Activated T-cell treated with anti-CD3 and anti-CD28 coated beads, Interleukin-2, amount 50 U/mL, for 72 hours (primary cell): ENCODE measurements at places on chromosomes 12 and 14.

DNA sequence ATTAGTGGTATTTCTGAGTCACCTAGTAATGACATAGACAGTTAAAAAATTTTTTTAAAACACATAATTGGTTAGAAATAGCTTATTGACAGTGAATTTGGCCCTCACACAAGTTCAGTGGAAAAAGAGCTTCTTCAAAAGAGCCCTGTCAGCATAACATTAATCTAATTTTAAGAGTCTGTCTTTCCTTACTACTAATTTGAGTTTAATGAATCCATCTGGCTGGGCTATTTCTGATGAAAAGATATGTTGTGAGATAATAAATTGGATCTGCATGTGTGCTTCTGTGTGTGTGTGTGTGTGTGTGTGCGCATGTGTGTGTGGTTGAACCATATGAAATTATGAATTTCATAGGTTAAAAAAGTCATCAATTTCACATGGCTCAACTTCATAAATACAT is 1045.2 kb downstream of the FLRT2 start:
- no peak for DNase-seq

- no peak for DNase-seq
These were observed 15.2 kb downstream of the HHIPL1 start for GRCh38 chr14:99660006-99660566.

- no peak for DNase-seq
These were observed 38.7 kb upstream of the TRAF3 start for GRCh38 chr14:102738373-102739189.

GRCh38 chr14:89720076-89720687 is 234.3 kb downstream of the EFCAB11 start:
- DNase-seq, result no peak

DNA sequence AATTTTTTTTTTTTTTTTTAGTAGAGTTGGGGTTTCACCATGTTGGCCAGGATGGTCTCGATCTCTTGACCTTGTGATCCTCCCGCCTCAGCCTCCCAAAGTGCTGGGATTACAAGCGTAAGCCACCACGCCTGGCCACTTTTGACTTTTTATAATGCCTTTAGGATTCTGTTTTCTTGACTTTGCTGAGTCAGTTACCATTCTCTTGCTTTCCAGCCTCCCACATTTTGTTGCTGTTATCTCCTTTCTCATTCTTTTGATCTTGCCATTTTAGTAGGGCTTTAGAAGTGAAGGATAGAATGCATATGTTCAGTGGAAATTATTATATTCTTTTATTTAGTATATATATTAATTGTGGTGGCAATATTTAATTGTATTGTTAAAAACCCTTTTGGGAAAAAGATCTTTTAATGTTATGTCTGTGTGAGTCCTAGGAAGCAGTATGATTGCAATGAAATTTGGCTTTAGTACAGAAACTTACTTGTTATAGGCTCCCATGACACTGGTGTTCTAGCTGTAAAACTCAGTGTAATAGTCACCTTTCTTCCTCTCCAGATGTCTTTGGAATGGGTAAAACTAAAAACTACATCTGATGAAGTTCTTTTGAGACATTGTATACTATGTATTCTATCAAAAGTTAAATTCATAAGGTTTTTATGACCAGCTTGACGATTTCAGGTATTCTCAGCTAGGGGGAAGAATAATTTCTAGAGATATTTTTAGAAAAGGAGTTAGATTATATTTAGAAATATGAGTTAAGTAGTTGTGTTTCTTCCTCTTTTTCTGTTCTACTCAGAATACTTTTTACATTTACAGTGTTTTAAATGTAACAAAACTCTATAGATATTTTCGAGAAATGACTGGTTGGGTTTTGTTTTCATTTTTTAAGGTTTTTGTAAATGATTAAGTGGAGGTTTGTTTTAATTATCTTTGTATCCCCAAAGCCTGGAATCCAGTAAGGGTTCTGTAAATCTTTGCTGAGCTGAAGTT is 74.7 kb downstream of the APAF1 start:
- no peak for DNase-seq

DNA sequence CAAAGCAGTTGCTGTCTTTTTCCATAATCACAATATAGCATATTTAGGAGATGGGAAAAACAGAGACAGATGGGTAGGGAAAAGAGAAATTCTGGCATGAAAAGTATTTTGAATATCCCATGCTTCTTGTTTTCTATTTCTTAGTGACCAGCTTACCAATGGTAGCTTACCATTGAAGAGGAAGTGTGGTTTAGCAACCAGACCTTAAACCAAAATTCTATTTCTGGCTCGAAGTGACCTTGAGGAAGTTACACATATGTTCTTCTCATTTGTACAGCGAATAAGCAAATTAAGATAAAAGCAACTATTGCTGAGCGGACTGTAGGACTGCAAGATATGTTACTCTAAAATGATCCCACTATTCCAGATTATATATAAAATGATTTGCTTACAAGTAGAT is 82.9 kb downstream of the FGD4 start:
- DNase-seq, result no peak

DNA sequence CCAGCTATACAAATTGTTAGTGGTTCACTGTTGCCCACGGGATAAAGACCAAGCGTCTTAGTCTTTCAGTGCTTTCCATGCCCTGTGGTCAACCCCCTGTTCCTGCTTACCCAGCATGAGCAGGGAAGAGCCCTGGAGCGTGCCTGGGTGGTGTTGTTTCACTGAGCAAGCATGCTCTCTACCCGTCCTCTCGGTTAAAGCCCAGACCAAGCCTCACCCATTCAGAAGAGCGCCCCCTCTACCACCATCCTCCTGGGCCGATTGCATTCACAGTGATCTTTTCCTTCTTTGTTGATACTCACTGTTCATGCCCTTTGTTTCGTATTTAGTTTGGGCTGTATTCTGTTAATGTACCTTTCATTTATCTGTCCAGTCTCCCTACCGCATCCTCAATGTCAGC is 25.1 kb downstream of the DYRK4 start:
- no peak for DNase-seq

DNA sequence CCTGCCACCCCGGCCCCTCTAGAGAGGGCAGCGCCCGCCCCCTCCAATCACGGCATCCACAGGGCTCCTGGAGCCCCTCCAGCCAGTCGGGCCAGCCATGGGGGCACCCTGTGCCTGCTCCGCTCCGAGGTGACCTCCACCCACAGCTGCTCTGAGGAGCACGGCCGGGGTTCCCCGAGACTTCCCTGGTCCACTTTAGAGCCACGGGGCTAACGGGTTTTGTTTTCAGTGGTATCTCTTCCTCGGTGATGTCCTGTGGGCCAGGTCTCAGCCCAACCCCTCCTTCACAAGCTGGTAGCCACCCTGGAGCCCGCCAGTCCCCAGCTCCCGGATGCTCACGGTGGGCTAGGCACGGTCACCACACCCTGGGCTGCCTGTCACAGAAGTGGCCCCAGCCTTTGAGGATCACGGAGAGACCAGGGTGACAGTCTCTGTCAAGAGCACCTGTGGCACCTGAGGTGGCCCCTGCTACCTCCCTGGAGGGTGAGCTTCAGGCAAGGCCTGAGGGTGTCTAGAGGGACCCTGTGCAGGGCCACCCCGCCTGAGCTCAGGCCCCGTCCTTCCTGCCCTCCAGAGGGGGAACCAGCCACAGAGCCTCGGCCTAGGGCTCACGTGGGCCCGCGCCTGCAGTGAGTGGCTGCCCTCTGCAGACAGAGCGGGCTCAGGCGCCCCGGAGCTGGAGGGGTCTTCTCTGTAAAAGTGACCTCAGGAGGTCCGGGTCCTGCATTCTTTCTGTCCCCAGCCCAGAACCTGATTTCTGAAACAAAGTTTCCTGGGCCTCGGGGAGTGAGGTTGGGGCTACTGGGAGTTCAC is 146.0 kb upstream of the C14orf180 start:
- no peak for DNase-seq

- DNase-seq, result peak; percentile 18
These were observed 42.5 kb downstream of the WDR20 start for GRCh38 chr14:102182190-102182589.

GRCh38 chr14:22423958-22424357 is 165.1 kb downstream of the DAD1 start:
- DNase-seq, result no peak

GRCh38 chr14:68147303-68147702 is 327.7 kb downstream of the RAD51B start:
- DNase-seq, result no peak

GRCh38 chr12:21502164-21502496 is 541 bp downstream of the GOLT1B start:
- peak; percentile 44 for DNase-seq

DNA sequence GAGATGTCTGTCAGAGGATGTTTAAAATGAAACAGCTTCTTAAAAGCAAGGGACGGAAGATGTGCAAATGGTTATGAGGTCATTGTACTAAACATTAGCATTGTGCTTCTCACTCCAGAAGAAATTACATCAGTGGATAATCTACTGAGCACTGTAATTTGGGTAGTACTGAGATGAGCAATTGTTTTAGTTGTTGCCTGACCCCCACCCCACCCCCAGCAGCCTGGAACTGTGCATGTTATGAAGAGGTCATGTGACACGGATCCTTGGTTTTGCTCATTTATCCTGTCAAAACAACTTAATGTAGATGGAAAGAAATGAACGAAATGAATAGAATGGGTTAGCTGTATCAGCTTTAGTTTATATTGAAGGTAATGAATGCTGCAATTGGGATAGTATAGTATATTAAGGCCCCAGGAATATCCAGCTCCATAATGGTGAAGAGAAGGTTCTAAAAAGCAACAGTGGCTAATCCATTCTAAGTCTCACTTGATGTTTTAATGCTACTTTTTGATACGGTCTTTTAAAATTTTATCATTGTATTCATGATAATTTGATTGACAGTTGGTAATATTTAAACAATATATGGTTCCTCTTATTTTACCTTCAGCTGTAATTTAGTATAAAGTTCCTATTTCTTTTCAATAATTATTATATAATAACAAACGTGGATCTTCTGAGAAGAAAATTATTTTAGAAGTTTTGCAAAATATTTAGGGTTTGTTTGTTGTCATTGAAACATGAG is 58.5 kb downstream of the WNK1 start:
- DNase-seq, result peak; percentile 75

- no peak for DNase-seq
These were observed 209.6 kb upstream of the SLC16A7 start for GRCh38 chr12:59386236-59386635.

- no peak for DNase-seq
These were observed 19.4 kb downstream of the NCKAP5L start for GRCh38 chr12:49808686-49809380.

- DNase-seq, result no peak
These were observed 61.7 kb upstream of the VRK1 start for GRCh38 chr14:96735526-96735925.

DNA sequence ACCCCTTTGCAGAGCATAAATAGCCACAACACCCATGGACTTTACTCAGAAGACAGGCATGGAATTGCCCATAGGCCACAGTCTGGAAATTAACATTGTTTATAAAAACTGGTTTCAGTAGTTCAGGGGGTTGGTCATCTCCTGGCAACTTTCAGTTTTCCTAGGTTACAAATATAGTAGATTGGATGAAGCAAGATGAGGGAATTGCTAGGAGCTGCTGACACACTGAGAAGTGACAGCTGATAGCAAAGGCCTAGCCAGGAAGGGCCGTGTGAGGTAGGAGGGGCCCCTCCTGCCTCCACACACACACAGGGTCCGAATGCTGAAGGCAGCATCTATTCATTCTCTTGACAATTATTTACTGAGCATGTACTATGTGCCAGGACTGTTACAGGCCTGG is 8.3 kb downstream of the GALNT16 start:
- DNase-seq, result no peak
